Small intestine (tissue), 16 donors: ENCODE measurements at places on chromosomes 7 and 10. TPM values are rescaled to one million over a fixed set of nuclear protein-coding genes. Genes with fewer than 3 reads are reported as not detected.

MSMB gene
- not detected for polyA plus RNA-seq

USP6NL gene
- polyA plus RNA-seq, result 7.7 TPM

CYP3A4 gene
- polyA plus RNA-seq, result 181 TPM

CEP41 gene
- polyA plus RNA-seq, result 6.2 TPM

GPR26 gene
- not detected for polyA plus RNA-seq

EMX2 gene
- 0.45 TPM for polyA plus RNA-seq

GNGT1 gene
- not detected for polyA plus RNA-seq

PPP1R17 gene
- polyA plus RNA-seq, result not detected

NKX2-3 gene
- 17.4 TPM for polyA plus RNA-seq

ADK gene
- polyA plus RNA-seq, result 7.2 TPM

- peak overlapping the region; percentile 63 for H3K27ac ChIP-seq
- no peak overlapping the region for H3K4me3 ChIP-seq
- H3K4me1 ChIP-seq, result peaks cover 61% of the 10 kb centered on the region
- peak; percentile 92 for DNase-seq
Measured at GRCh38 chr10:80460399-80461207, 6.5 kb downstream of the TSPAN14 start.

DNA sequence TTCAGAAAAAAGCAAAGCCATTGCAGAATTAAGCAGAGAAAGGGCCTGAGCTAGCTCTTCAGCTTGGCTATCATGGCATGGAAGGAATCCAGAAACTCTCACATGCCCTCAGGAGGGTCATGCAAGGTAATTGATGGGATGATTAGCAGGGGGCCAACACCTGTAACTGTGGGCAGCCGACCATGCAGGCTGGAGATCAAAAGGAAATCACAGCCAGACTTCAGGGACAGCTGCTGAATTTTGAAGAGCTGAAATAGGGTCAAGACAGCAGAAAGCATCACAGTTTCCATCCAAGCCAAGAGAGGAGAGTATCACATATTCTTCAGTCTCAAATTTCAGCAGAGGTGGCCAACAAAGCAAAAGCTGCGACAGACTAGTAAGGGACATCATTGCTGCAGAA, 239.6 kb upstream of the STEAP1 start:
- H3K36me3 ChIP-seq, result no peaks in the 10 kb centered on the region
- DNase-seq, result no peak
- no peak overlapping the region for H3K27ac ChIP-seq
- H3K4me3 ChIP-seq, result no peak overlapping the region
- H3K4me1 ChIP-seq, result no peaks in the 10 kb centered on the region

- no peaks in the 10 kb centered on the region for H3K27me3 ChIP-seq
- H3K4me3 ChIP-seq, result no peak overlapping the region
- no peak for DNase-seq
- no peaks in the 10 kb centered on the region for H3K36me3 ChIP-seq
- H3K27ac ChIP-seq, result no peak overlapping the region
- H3K4me1 ChIP-seq, result no peaks in the 10 kb centered on the region
Measured at GRCh38 chr10:10259013-10259412, 758.7 kb upstream of the CELF2 start.

- H3K36me3 ChIP-seq, result no peaks in the 10 kb centered on the region
- DNase-seq, result no peak
- no peaks in the 10 kb centered on the region for H3K4me1 ChIP-seq
- H3K27ac ChIP-seq, result no peak overlapping the region
- H3K27me3 ChIP-seq, result no peaks in the 10 kb centered on the region
Measured at GRCh38 chr7:17660116-17660515, 280.2 kb downstream of the SNX13 start.

DNA sequence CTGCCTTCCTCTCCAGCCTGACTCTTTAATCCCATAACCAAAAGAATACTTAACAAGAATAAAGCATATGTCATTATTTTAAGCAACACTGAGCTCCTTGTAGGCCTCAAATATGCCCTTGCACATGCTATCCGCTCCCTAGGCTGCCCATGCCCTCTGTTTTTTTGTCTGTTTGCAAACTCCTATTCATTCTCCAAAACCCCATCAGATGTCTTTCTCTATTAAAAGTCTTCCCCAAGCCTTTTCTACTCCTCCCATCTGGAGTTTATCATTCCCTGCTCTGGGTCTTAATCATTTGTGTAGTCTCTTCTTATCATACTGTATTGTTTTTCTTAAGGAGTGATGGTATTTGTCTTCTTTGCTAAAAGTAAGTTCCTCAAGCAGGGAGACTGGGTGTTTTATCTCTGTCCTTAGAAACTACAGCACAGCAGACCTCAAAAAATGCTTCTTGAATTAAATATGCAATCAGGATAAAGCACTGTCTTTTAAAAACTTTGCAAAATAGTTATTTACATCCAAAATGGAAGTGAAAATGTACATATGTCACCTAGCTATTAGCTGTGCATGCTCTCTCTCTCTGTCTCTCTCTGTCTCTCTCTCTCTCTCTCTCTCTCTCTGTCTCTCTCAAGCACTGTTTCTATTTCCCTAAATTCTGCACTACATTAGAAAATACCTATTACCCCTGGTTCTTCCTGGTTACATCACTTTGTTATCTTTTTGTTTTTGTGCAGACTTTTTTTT, 56.5 kb upstream of the OPALIN start:
- H3K27ac ChIP-seq, result no peak overlapping the region
- H3K4me1 ChIP-seq, result peaks cover 2% of the 10 kb centered on the region
- no peak overlapping the region for H3K4me3 ChIP-seq
- DNase-seq, result no peak
- no peaks in the 10 kb centered on the region for H3K36me3 ChIP-seq

DNA sequence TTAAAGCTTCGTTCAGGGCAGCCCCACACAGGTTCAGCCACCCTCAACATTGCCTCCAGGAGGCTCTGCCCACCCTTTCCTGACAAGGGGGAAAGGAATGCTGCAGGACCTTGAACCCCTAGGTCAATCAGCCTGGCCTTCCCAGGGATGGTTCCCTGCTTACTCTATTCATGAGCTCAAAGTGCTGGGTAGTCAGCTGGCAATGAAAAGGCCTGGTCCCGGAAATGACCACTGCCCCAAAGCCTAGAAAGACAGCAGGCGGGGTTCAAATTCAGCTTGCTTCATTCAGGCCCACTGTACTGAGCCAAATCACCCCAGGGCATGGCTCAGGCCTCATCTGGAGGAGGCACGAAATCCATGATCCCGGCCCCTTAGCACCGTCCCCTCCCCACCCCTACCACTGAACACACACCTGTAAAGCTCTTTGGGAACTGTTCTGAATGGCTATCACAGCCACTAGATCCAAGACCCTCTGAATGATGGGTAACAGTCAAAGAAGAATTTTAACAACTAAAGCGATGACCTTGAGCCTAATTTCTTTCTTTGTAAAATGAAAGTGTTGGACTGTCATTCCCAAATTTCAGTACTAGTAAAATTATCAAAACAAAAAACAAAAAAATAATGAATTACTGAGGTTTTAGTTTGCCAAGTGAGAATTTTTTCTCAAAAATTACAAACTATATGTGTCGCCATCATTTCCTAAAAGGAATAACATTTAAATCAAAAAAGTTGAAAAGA, 1.0 kb downstream of the URGCP start:
- H3K27me3 ChIP-seq, result no peaks in the 10 kb centered on the region
- peak overlapping the region; percentile 87 for H3K27ac ChIP-seq
- H3K4me1 ChIP-seq, result peaks cover 10% of the 10 kb centered on the region
- no peaks in the 10 kb centered on the region for H3K36me3 ChIP-seq
- peak; percentile 98 for DNase-seq

GRCh38 chr7:43782768-43783555, 24.5 kb downstream of the BLVRA start:
- H3K36me3 ChIP-seq, result no peaks in the 10 kb centered on the region
- no peak overlapping the region for H3K27ac ChIP-seq
- H3K27me3 ChIP-seq, result no peaks in the 10 kb centered on the region
- no peak for DNase-seq
- H3K4me1 ChIP-seq, result no peaks in the 10 kb centered on the region

DNA sequence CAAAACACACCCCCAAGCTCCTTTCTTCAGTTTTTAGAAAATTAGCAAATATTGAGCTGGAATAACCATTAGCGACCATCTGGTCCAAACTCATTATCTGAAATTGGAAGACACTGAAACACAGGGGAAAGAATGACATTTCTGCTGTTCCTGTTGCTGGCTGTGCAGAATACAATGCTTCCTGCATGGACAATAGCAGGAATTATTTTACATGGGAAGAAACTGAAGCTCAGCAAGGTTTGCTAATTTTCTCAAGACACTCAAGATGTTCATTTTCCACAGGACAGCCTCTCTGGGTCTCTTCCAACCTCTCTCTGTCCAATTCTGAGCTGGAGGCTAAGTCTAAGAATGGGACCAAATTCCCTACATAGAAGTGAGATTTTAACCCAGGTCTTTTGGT, 81.9 kb upstream of the TNS3 start:
- no peaks in the 10 kb centered on the region for H3K27me3 ChIP-seq
- H3K4me3 ChIP-seq, result no peak overlapping the region
- H3K4me1 ChIP-seq, result no peaks in the 10 kb centered on the region

- H3K27ac ChIP-seq, result no peak overlapping the region
- H3K4me1 ChIP-seq, result no peaks in the 10 kb centered on the region
- no peaks in the 10 kb centered on the region for H3K27me3 ChIP-seq
Measured at GRCh38 chr7:144873316-144873845, 37.5 kb upstream of the TPK1 start.

GRCh38 chr10:96656198-96656577, 64.1 kb downstream of the PIK3AP1 start:
- no peaks in the 10 kb centered on the region for H3K4me1 ChIP-seq

DNA sequence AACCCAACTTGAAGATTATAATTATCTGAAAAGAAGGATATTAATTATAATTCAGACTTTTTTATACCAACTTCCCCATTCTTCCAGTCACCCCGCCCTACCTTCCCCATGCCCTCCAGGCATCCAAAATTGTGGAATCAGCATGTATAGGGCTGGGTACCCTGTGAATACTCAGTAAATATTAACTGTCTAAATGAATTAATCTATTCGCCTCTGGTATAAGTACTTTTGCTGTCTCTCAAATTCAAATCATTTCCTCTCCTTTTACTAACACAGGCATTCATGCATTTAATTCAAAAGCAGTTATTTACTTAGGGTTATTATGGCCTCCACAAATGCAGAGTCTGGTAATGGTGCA, 26.5 kb upstream of the GOT1 start:
- H3K27ac ChIP-seq, result no peak overlapping the region
- no peak overlapping the region for H3K4me3 ChIP-seq
- H3K27me3 ChIP-seq, result no peaks in the 10 kb centered on the region
- H3K4me1 ChIP-seq, result no peaks in the 10 kb centered on the region
- H3K36me3 ChIP-seq, result no peaks in the 10 kb centered on the region

GRCh38 chr7:151735186-151735850, 141.6 kb downstream of the PRKAG2 start:
- DNase-seq, result no peak
- no peak overlapping the region for H3K27ac ChIP-seq
- no peaks in the 10 kb centered on the region for H3K36me3 ChIP-seq
- no peaks in the 10 kb centered on the region for H3K4me1 ChIP-seq
- H3K4me3 ChIP-seq, result no peak overlapping the region

- no peaks in the 10 kb centered on the region for H3K4me1 ChIP-seq
- no peak overlapping the region for H3K4me3 ChIP-seq
- H3K36me3 ChIP-seq, result no peaks in the 10 kb centered on the region
- no peak overlapping the region for H3K27ac ChIP-seq
- DNase-seq, result no peak
- no peaks in the 10 kb centered on the region for H3K27me3 ChIP-seq
Measured at GRCh38 chr7:79241288-79242060, 212.0 kb downstream of the MAGI2 start.
